A549 (cell line): ENCODE measurements at places on chromosomes 4 and X. TPM values are rescaled to one million over a fixed set of nuclear protein-coding genes. Genes with fewer than 3 reads are reported as not detected.

MOB1B gene
- 6.3 to 6.7 TPM (median 6.6 TPM) in 3 replicates for polyA plus RNA-seq

- no peak for DNase-seq
Measured at GRCh38 chr4:3320361-3321023, 27.7 kb downstream of the RGS12 start.

- peak; percentile 78 for DNase-seq
Measured at GRCh38 chrX:49079489-49080428, at the start of gene WDR45. WDR45 (minus strand) TSS chrX:49079887; CDS start chrX:49078095, 1,792 bp downstream.

CDKL2 gene
- 0.84 to 1.00 TPM (median 0.88 TPM) in 3 replicates for polyA plus RNA-seq

DNA sequence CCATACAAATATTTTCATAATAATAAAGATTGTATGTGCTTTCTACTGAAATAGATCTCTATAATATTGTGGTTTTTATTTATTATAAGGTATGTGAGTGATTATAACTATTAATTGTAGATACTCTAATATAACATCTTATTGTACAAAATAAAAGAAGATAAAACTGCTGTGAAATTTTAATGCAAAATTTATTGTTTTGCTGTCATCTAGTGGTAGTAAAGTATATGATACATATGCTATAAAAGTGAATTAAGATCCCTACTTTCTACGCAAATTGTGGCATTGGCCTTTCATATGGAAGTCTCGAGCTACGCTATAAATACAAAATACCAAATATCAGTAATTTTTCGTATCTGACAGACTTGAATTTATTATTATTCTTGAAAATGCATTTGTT lies 19.3 kb downstream of the YIPF7 start:
- DNase-seq, result no peak
